ENCODE measurements at places on chromosomes 13 and 19.
A peak's percentile ranks its signal among the peaks of the same experiment; 100 is the strongest.

DNA sequence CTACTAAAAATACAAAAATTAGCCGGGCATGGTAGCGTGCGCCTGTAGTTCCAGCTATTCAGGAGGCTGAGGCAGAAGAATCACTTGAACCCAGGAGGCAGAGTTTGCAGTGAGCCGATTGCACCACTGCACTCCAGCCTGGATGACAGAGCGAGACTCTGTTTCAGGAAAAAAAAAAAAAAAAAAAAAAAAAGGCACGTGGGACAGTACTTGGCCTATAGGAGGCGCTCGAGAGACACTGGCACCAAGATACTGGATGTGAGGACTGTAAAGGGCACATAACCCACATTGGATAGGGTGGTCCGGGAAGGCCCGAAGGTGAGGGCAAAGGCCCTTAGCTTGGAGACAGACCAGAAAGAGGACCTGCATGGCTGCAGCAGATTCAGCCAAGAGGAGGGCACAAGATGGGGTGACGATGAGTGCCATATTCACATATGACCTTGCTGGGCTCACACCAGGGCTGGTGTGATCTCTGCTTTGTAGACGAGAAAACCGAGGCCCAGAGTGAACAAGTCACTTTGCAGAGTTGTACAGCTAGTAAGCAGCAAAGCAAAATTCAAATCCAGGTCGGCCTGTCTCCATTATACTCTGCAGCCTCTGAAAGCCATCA is 89.4 kb downstream of the DPF1 start:
- peak; percentile 58 for DNase-seq

DNA sequence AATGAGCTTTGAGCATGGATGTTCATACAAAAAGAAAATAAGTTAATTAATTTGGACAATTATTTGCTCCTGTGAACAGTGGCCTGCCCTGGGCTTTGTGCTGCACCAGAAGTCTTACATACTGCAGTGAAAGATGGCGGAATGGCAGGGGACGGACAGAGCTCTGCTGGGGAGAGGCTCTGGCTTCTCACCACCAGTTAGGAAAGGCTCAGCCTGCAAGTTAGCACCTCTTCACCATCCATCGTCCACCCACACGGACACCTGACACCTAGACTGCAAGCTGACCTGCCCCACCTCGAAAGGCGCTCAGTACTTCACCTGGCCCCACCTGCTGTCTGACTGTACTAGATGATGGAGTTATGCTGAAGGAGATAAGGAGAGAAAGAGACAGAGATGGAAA is 203.9 kb upstream of the IRS2 start:
- DNase-seq = no peak

GRCh38 chr19:29247872-29248271 is 34.9 kb upstream of the UQCRFS1 start:
- no peak for DNase-seq

- no peak for DNase-seq
Measured at GRCh38 chr19:17125062-17125727, 49.6 kb downstream of the MYO9B start.

DNA sequence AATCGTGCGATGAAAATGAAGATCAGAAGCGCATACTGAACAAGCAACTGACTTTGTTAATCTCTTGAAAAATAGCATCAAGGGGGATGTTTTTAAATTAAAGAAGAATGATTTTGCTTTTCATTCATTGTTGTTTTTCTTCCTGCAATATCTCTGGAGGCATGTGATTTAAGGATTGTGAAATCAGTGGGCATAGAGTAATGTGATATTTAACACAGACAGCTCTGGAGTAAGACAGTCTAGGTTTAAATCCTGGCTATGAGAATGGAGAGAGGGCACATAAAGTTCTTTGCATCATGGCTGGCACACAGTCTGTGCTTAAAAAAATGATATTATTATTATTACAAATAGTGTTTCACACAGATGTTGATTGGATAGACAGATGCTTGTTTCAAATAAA is 243.1 kb upstream of the NBEA start:
- DNase-seq = no peak

GRCh38 chr19:46661735-46662592 is 982 bp upstream of the DACT3 start:
- DNase-seq = peak; percentile 91

- no peak for DNase-seq
Measured at GRCh38 chr13:59754411-59754810, 409.3 kb downstream of the DIAPH3 start.

DNA sequence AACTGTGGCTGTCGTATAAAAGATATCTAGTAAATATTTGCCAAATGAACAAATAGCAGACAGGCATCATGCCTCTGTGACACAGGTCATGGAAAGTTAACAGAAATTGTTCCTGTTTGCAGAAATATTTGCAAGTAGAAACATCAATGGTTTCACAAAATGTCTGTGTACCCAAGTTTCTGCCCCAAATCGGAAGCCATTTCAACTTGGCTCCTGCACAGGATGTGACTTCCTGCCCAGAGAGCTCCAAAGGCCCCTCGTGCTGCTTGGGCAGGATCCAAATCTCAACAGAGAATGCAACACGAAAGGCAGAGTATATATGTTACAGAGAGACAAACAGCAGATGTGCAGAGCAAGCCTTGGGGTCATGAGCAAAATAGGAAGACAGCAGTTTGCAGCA is 95.5 kb upstream of the SERP2 start:
- no peak for DNase-seq

DNA sequence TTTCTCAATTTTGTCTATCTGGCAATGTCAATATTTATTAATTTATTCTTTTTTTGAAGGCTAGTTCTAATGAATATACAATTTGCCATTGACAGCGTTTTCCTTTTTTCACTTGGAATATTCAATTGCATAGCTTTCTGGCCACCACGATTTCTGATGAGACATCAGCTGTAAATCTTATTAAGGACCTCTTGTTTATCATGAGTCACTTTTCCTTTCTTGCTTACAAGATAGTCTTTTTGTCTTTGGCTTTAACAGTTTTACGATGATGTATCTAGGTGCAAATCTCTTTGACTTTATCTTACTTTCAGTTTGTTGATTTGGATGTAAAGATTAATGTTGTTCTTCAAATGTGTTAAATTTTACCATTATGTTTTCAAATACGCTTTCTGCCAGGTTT is 991.6 kb upstream of the SLC10A2 start:
- DNase-seq = no peak

- no peak for DNase-seq
Measured at GRCh38 chr19:4707956-4708650, 15.5 kb downstream of the DPP9 start.

DNA sequence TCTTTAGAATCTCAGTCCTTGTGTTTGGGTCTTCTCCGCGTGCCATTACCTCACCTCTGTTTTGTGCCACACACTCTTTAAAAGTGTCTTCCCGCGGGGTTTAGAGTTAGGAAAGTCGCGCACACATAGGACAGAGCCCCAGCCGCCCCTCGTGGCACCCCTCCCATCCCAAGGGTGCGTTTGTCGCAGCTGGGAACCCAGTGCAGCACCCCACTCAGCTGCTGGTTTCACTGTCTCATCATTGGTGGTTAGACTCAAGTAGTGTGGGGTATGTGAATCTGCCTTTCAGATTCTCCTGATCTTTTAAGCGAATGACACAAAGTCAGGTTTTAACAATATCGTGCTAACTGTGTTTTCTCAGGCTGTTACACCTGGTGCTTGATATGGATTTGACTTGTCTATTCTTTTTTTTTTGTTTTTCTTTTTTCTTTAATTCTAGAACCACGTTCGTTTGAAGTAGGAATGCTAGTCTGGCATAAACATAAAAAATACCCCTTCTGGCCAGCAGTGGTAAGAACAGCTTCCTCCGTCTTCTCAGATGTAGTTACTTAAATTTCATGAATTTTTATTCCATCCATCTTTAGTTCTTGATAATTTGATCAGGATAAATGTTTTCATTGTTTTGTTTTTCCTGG is 19.5 kb upstream of the NDUFS7 start:
- DNase-seq = no peak

- peak; percentile 50 for DNase-seq
Measured at GRCh38 chr19:5801796-5802619, 2.9 kb upstream of the NRTN start.

DNA sequence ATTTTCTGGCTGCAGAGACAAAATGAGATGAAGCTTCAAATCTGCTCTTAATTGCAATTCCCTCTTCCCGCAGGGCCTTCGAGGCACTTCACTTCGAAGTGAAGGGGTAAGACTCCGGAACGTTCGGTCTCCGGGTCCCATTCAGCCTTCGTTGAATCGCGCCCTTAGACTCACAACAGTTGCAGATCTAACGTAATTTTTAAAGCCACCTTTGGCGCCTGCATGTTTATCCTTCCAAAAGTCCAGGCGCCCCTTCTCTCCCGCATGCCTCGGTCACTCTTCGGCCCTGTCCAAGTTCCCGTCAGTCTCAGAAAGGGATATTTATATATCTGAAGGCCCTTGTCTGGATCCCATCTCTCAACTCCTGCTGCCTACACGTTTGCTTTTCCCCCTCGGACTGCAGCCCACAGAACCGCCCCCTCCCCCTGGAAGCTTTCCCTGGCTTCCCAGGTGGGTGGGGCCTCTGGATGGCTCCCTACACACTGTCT is 915 bp upstream of the KCTD12 start:
- DNase-seq = no peak
